ENCODE measurements at places on chromosomes 2 and 18.

GRCh38 chr2:19256121-19256601 is 102.3 kb downstream of the OSR1 start:
- DNase-seq = no peak

GRCh38 chr18:6396276-6396675 is 18.4 kb downstream of the L3MBTL4 start:
- DNase-seq = no peak

GRCh38 chr2:37464067-37464466 is 119.6 kb downstream of the QPCT start:
- DNase-seq = no peak

- no peak for DNase-seq
These were observed 9.0 kb downstream of the TM4SF20 start for GRCh38 chr2:227370092-227370491.

DNA sequence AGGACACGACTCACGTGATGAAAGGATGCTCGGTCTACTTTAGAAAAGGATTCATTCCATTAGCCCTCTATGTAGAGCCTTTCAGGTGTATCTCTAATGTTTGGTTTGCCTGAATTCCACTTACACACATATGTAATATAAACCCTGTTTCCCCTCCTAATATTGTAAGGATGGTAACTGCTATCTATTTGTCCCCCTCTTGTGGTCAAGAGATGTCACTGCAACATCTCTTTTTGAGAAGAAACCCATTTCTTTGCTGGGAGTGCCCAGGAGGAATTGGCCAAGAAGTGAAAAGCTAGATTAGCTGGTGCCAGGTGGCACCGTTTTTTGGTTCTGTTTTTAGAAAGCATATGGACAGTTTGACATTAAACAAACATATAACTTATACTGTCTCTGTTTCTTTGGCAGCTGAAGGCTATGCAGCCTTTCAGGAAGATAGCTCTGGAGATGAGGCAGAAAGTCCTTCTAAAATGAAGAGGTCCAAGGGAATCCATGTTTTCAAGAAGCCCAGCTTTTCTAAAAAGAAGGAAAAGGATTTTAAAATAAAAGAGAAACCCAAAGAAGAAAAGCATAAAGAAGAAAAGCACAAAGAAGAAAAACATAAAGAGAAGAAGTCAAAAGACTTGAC is 41.2 kb downstream of the RALBP1 start:
- DNase-seq = no peak

- no peak for DNase-seq
These were observed 40.3 kb upstream of the FBXO11 start for GRCh38 chr2:47946593-47946992.

- DNase-seq = no peak
These were observed 12.6 kb upstream of the RAB17 start for GRCh38 chr2:237603049-237603717.

- DNase-seq = no peak
These were observed 105.9 kb upstream of the SIX2 start for GRCh38 chr2:45115181-45115580.

DNA sequence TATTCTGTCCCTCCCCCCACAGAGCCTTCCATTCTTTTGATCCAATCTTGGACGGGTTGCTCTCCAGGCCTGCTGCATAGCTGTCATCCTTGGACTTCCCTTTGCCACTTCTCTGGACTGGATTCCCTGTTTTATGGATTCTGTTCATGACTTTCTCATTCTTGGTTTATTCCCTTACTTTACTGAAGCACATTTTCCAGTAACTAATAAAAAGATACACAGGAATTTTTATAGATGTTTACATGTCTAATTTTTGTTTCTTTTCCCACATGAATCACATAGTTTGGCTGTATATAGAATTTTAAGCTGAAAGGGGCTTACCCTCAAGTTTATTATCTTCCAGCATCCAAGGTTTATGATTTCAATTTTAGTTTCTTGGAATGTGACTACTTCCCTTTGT is 37.9 kb downstream of the GDF7 start:
- DNase-seq = no peak

- DNase-seq = no peak
These were observed 34.2 kb upstream of the MLPH start for GRCh38 chr2:237452861-237453260.

GRCh38 chr18:12944709-12945108 is 3.1 kb upstream of the SEH1L start:
- DNase-seq = no peak

DNA sequence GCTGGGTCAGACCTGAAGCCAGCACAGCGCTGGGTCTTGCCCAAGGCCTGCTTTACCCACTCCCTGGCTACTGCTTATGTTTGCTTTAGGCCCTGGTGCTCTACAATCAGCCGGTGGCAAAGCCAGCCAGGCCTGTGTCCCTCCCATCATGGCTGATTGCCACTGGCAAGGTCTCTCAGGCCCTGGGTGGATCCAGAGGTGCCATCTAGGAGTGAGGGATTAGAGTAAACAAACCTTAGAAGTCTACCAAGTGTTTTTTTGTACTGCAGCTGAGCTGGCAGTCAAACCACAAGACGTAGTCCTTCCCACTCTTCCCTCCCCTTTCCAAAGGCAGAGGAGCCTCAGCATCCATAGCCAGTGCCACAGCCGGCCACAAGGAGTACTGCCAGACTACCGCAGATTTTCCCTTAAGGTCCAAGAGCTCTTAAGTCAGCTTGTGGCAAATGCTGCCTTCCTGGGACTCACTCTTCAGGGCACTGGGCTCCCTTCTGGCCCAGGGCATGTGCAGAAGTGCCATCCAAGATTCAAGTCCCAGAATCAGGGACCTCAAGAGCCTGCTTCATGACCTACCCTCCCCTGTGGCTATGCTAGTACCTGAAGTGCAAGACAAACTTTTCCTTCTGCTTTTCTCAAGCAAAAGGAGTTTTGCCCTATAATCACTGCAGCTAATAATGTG is 20.0 kb downstream of the IL1RL2 start:
- no peak for DNase-seq

DNA sequence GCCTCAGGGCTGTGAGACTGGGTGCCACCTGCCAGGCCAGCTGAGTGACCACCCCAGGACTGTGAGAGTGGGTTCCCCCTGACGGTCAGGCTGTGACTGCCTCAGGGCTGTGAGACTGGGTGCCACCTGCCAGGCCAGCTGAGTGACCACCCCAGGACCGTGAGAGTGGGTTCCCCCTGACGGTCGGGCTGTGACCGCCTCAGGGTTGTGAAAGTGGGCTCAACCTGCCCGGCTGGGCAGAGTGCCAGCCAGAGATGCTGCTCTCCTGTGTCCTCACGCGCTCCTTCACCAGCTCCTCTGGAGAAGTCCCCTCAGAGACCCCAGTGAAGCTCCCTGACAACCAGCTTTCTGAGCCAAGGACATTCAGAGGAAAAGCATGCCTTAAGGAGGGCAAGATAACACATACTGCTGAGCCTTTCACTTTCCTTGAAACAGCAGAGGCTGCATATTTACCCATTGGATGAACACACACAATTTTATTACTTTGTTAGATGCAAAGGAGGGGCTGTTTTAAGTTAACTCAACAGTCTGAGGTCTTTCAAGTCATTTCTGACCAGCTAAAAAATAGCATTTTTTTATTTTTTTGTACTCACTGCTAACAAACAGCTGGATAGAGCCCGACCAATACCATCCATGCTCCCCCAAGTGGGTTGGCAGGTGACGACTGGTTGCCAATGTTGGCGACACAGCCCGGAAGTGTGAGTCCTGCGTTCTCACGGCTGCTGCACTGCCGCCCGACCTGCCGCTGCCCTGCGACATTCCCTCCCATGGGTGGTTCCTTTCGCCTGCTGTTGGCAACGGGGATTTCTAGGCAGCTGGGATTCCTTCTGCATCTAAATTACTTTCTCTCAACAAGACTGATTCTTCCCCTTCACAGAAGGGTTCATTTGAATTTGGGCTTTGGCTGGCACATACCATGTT is 70.7 kb downstream of the NDUFA10 start:
- no peak for DNase-seq

GRCh38 chr2:146785101-146785500 is 1059.7 kb upstream of the ACVR2A start:
- DNase-seq = no peak

DNA sequence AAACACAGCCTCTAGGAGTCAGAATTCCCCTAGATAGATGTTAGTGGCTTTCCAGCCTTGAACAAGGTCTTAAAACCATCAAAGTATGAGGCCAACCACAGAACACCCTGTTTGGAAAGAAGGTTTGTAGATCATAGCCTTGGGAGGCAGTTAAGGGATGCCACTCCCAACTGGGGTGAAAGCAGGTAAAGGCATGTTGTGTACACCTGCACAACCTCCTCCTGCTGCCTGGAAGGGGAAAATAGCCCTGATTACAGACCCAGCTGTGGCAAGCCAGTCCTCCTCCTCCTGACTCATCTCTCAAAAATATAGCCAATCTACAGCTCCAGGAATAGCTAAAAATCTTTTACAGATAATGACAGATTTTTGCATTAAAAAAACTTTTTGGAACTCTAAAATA is 108.1 kb downstream of the RBM43 start:
- no peak for DNase-seq

GRCh38 chr2:148674063-148675020 is 29.8 kb downstream of the EPC2 start:
- no peak for DNase-seq

GRCh38 chr2:77016443-77017354 is 505.5 kb downstream of the LRRTM4 start:
- DNase-seq = no peak

DNA sequence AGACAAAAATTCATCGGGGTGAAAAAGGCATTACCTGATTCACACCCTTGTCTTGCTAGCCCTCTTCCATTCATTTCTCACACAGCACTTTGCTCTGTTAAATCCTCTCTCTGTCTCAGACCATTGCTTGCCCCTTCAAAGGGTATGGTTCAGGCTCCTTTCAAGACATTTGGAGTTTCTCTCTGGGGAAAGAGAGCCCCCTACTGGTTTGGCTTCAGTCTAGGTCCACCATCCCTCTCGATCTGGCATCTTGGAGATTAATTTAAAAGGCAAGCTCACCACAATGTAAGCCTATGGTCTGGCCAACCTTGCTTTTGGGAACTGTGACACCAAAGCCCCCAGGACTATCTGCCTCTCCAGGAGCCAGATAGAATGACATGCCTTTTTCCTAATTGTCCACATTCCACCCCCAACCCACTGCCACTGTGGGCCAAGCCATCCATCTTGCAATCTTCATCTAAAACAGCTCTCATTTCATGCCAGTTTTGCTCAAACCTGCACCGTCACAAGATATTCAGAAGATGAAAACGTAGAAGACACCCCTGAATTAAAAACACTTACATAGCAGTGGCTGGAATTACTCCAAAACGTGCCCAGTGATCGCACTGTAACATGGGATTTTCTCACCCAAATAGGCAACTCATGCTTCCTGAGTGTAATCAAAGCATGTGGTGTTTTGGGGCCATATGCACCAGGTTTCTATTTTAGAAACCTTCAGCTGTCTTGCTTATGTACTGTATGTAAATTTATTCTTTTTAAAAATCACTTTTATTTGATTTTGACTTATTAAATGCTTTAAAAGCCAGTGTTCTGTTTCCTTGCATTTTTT is 93.9 kb downstream of the FARSB start:
- DNase-seq = no peak

- no peak for DNase-seq
These were observed 40.4 kb upstream of the FAM124B start for GRCh38 chr2:224442071-224442967.

- no peak for DNase-seq
These were observed 17.7 kb downstream of the IWS1 start for GRCh38 chr2:127508631-127509034.

All from activated T-cell treated with anti-CD3 and anti-CD28 coated beads for 1 hour (primary cell).